ENCODE measurements at places on chromosomes 7 and 10.

GRCh38 chr7:103059471-103059870, 15.1 kb downstream of the FBXL13 start:
- no peak for DNase-seq

GRCh38 chr7:47739301-47739875, 157.5 kb upstream of the TNS3 start:
- no peak for DNase-seq

DNA sequence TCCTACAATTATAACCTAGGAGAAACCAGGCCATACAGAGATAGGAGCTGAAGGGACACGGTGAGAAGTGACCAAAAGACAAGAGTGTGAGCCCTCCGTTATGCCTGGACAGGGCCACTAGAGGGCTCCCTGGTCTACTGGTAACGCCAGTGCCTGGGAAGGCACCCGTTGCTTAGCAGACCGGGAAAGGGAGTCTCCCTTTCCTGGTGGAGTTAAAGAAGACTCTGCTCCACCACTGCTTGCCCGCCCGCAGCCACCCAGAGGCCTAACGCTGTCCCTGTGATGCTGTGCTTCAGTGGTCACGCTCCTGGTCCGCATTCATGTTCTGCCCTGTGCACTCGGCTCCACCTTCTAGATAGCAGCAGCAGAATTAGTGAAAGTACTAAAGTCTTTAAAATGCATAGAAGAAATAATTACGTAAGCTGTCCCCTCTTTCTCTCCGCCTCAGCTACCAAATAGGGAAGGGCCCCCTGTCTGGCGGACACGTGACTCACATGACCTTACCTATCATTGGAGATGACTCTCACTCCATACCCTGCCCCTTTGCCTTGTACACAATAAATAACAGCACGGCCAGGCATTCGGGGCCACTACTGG, 34.8 kb downstream of the GRID2IP start:
- peak; percentile 83 for DNase-seq

DNA sequence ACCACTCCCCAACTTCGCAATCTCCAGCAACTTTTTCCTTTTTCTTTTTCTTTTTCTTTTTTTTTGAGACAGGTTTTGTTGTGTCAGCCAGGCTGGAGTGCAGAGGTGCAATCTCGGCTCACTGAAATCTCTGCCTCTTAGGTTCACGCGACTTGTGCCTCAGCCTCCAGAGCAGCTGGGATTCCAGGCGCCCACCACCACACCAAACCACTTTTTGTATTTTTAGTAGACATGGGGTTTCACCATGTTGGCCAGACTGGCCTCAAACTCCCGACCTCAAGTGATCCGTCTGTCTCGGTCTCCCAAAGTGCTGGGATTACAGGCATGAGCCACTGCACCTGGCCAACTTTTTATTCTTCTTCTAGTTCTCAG, 55.0 kb downstream of the KIAA1549 start:
- DNase-seq: no peak

DNA sequence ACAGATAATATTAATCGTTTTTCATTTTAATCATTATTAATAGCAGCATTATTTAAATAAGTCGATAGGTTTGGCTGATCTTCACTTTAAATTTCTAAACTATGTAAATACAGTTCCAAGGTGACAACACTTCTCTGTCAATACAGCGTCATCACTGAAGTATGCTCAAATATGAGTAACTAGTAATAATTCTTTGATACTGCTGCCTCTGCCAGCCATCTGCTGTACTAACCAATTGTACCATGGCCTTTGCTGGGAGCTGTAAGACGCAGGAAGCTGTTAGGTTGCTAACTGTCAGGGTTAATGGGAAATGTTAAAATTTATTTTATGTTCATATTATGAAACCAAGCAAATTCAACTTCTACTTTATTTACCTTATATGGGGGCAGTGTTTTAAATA, 1650.5 kb upstream of the LRRTM3 start:
- DNase-seq: no peak

DNA sequence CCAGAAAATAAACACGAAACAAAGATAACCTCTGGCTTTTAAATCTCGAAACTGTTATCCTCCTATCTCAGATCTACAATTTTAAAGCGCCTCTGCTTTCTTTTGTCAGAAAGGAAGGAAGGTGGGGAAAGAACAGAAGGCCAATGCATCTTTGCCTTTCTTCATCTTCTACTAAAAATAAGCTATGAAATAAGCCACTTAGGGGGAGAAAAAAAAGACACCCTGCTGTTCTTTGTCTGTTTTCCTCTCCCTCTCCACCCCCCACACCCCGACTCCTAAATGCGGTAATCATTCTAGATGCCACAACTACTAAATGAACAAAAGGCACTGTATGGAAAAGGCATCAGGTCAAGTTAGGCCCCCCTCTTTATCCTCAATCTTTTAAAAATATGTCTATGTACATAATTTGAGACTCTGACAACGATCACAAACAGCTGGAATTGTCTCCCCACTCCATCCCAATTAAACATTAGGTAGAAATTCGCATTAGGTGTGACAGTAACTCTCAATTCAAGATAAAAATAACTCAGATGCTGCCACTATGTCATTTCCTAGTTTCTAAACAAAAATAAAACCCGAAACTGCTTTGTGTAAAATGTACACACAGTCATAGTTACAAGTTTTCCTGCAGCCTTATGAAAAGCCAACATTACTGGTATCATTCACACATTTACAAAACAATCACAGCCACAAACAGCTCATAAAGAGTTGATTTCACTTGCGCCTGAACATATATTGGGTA, 2.4 kb downstream of the UBE2H start:
- DNase-seq: no peak

DNA sequence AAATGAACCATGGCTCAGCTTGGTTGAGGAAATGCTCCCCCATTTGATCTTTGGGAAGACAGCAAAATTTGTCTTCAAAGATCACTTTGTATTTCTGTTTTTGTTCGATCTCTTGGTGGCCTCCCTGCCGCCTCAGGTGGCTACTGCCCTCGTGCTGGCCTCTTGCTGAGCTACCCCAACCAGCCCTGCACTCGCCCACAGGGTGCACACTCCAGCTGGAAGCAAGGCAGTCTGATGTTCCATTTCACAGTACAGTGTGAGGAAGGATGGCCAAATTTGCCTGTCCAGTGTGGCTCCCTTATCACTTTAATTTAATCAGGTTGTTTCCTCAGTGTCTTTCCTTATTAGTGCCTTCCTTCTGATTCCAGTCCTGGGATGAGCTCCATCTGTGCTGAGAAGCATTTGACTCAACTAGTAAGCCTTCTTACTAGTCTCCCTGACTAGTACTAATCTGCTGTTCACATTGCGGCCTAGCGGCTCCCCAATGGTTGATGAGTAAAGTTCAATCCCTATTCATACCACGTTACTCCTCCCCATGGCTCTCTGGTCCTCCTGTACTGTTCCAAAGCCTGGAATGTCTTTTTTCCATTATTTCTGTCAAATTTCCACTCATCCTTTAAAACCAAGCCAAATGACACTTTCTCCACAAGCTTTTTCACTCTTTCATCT, 8.2 kb downstream of the MYOF start:
- DNase-seq: no peak

DNA sequence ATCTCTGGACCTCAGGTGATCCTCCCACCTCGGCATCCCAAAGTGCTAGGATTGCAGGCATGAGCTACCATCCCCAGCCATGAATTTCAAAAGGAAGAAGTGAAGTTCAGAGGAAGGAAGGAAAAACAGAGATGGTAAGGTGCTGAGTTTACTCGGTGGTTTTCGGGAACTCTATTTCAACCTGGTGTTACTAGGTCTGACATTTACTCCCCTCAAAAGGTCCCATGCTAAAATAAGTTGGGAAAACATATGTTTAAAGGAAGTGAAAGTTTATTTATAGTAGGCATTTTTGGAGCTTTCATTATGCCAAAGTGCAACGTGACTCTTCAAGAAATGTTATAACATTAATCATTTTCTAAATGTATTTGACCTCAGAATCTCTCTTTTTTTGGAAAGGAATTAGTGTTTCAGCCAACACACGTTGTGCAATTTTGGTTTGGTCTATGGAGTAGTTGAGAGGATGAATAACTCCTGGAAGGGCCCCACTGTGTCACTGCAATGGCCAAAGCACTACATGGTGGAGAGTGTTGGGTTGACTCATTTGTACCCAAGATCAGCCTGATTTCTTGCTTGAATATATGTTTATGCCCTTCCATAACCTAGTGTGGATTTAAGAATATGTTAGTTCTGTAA, 114.7 kb upstream of the FAM171A1 start:
- DNase-seq: no peak

GRCh38 chr7:82335001-82335400, 108.6 kb downstream of the CACNA2D1 start:
- no peak for DNase-seq
